ENCODE measurements at places on chromosomes 7 and 10. TPM values are rescaled to one million over a fixed set of nuclear protein-coding genes. Genes with fewer than 3 reads are reported as not detected.
A peak's percentile ranks its signal among the peaks of the same experiment; 100 is the strongest.

GRCh38 chr7:131212114-131212513 lies 115.6 kb upstream of the MKLN1 start:
- H3K27me3 ChIP-seq, result no peaks in the 10 kb centered on the region
- no peaks in the 10 kb centered on the region for H3K36me3 ChIP-seq
- no peak overlapping the region for H3K27ac ChIP-seq

DNA sequence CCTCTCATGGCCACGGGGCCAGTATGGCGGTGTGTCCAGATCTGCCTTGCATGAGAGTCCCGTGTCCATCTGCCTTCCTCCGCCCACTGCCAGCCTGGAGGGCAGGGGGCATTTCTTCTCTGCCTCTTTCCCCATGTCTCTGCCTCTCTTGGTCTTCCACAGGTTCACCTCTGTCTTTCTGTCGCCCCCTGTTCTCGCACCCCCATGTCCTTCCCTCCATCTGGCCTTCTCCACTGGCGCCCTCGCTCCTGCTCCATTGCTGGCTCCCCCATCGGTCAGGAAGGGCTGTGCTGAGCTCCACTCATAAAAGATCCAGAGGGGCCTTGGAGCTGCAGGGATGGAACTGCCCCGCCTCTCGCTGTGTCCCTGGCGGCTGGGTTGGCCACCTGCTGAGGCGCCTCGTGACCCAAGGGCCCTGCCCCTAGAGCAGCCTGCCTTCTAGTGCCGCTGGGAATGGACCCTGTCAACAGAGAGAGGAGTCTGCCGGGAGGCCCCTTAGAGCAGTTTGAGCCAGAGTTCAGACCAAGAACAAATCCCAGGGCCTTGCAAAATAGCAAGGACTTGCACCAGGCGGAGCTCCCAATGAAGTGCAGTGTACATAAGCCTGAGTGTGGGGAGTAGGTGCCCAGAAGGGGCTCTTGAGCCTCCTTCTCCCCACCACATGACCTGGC lies 42.0 kb downstream of the GOLGA7B start:
- H3K27ac ChIP-seq, result no peak overlapping the region
- peaks cover 18% of the 10 kb centered on the region for H3K27me3 ChIP-seq
- H3K36me3 ChIP-seq, result no peaks in the 10 kb centered on the region
- H3K4me3 ChIP-seq, result no peak overlapping the region
- no peaks in the 10 kb centered on the region for H3K4me1 ChIP-seq

- H3K27ac ChIP-seq, result no peak overlapping the region
- H3K4me1 ChIP-seq, result no peaks in the 10 kb centered on the region
- DNase-seq, result no peak
These were observed 41.6 kb upstream of the GTF2IRD1 start for GRCh38 chr7:74412056-74412455.

DNA sequence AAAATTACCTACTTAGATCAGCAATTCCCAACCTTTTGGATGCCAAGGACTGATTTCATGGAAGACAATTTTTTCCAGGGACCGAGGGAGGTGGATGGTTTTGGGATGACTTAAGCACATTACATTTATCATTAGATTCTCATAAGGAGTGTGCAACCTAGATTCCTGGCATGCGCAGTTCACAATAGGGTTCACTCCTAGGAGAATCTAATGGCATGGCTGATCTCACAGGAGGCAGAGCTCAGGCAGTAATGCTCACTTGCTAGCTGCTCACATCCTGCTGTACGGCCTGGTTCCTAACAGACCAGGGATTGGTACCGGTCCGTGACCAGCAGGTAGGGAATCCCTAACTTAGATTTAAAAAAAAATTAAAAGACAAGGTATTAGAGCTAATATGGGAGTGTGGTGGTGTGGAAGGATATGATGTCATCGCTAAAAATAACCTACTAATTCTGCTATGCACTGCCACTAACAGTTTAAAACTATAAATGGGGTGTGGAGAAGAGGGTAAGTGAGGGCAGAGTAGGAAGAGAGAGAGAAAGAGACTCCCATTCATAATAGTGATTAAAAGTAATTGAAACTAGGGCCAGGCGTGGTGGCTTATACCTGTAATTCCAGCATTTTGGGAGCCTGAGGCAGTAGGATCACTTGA lies 282.7 kb downstream of the BAMBI start:
- H3K36me3 ChIP-seq, result no peaks in the 10 kb centered on the region
- H3K27ac ChIP-seq, result peak overlapping the region; percentile 52
- no peak for DNase-seq
- H3K27me3 ChIP-seq, result no peaks in the 10 kb centered on the region

DNA sequence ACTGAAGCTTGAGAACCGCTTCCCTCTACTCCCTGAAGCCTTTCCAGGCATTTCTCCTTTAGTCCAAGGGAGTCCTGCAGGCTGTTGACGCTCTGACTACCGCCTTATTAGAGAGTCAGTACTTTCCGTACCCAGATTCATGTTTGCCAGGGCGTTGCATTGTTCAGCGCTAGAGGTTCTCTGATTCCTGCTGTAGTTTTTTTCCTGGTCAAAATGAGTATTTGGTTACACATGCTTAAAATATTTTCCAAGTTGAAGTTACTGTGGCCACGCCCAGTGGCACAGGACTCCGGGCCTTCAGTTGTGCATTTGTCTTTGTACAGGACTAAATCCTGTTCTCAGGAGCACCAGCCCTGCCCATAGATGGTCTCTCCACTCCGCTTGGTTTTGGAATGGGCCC lies 7.9 kb downstream of the MTURN start:
- no peaks in the 10 kb centered on the region for H3K27me3 ChIP-seq
- H3K4me1 ChIP-seq, result peaks cover 19% of the 10 kb centered on the region
- peak overlapping the region; percentile 28 for H3K27ac ChIP-seq

DNA sequence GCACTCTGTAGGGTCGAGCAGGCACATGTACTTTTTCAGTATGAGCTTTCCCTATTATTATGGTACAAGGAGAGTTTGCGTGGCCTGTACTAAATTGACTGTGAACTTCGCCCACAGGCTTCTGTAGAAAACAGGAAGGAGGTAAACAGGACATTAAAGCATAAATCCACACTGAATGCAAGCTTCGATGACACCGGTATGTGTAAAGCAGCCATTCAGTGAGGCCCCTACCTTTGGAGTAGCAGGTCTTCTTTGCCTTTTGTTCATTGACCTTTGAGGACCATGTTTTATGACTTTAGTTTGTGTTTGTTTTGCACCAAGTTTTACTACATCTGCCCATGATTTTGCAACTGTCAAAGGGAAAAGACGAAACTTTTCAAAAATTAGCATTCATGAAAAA lies 14.5 kb downstream of the MKI67 start:
- H3K4me1 ChIP-seq, result no peaks in the 10 kb centered on the region
- no peaks in the 10 kb centered on the region for H3K27me3 ChIP-seq
- no peak for DNase-seq
- H3K27ac ChIP-seq, result no peak overlapping the region
- H3K4me3 ChIP-seq, result no peak overlapping the region

DNA sequence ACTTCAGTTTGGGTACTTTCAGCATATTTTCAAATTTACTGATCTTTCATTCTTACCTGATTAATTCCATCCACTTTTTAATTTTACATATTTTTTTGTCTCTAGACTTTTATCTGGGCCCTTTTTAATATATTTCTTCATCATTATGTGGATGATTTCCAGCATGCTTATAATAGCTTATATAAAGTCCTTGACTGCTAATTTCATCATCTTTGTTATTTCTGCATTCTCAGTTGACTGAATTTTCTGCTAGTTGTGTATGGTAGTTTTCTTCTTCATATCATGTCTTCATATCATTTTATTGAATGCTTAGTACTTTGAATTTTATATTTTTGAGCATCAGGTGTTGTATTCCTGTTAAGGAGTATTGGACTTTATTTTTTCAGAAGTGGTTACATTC lies 39.6 kb downstream of the STAM start:
- H3K27ac ChIP-seq, result no peak overlapping the region
- no peak overlapping the region for H3K4me3 ChIP-seq
- peaks cover 19% of the 10 kb centered on the region for H3K36me3 ChIP-seq
- no peaks in the 10 kb centered on the region for H3K27me3 ChIP-seq
- peaks cover 28% of the 10 kb centered on the region for H3K4me1 ChIP-seq
- no peak for DNase-seq

DNA sequence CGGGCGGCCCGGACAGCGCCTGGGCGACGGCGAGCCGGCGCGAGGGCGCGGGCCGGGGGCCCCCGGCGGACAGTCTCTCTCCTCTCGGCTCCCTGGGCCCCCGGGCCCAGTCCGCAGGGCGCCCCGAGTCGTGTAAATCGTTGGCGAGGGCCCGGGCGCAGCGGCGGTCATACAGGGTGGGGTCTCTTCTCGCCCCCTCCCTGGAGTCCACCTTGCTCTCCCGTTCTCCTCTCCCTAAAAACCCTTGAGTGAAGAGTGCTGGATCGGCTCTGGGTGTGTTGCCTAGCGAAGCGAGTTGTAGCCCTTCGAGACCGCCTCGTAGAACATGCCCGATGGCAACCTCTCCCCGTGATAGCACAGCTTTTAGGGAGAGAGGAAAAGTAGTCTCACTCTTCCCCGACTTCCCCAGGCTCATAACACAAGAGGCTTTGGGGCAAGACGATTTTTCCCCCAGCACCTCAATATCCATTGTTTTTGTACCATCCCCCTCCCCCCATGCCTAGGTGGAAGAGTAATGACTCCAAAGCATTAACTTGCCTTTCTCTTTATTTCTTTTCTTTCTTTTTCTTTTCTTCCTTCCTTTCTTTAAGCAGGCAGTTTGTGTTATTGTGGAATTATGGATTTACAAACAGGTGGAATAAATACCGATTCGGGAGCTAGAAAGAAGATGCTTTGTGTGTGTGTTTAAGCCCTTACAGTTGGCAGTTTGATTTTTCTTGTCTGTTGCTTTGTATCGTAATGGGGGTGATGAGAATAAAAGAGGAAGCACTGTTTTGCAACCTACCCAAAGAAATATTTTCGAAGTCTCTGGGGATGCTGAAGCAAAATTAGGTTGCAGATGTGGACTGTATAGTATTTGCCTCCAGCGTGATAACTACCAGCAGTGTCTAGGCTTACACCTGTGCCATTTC lies 822 bp downstream of the SHOC2 start:
- H3K4me1 ChIP-seq, result peaks cover 59% of the 10 kb centered on the region
- peak overlapping the region; percentile 67 for H3K4me3 ChIP-seq
- no peaks in the 10 kb centered on the region for H3K27me3 ChIP-seq

GRCh38 chr10:42690449-42691360 lies 52.3 kb upstream of the ZNF33B start:
- no peaks in the 10 kb centered on the region for H3K36me3 ChIP-seq
- no peak overlapping the region for H3K4me3 ChIP-seq
- no peaks in the 10 kb centered on the region for H3K4me1 ChIP-seq
- no peak overlapping the region for H3K27ac ChIP-seq

DNA sequence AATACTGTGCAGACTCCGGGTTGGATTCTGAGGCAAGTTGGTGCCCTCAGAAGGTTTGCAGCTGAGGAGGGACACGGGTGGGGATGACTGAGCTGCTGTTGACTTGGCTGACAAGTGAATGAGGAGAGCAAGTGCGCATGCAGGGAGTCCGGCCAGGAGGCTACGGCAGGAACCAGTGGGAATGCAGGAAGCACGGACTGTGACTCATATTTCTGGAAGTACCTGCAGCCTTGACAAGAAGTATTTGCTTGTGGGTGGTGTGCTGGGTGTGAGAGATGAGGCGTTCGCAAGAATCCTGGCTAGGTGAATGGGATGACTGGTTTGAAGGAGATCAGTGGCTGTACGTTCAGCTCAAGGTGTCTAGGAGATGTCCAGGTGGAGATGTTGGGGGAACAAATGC lies 30.8 kb upstream of the FXYD4 start:
- H3K27me3 ChIP-seq, result peaks cover 31% of the 10 kb centered on the region
- no peak for DNase-seq
- no peaks in the 10 kb centered on the region for H3K4me1 ChIP-seq

DNA sequence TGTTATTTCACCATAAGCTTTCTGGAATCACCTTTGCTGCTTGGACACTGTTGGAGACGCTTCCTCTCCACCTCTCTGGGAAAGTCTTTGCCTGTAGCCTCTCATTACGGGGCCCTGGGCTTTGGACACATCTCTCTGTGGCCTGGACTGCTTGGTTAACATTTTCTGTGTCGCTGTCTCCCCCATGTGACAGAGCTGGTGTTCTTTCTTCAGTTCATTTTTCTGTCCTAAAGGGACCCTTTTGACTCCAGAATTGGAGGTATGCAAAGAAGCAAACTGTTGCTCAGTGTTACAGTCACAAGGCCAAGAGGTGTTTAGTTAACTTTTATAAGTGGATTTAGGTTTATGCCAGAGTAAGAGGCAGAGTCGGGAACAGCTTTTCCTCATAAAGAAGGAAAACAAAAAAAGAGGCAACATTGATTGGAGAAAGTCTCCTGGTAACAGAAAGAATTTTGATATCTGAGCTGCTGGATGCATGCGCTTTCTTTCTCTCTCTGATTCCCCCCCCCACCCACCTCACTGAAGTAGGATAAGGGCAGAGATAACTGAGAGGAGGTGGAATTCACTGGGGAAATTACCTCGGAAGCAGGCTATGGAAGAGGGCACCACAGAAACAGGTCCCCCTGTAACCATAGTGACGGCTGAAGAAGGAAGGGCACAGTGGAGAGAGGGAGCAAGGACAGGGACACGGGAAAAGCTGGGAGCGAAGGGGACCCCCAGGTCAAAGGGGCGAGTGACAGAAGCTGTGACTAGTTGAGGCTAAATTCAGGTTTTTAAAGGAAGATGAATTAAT lies 57.8 kb downstream of the LGI1 start:
- no peak overlapping the region for H3K4me3 ChIP-seq
- no peaks in the 10 kb centered on the region for H3K27me3 ChIP-seq
- H3K36me3 ChIP-seq, result no peaks in the 10 kb centered on the region
- peaks cover 9% of the 10 kb centered on the region for H3K4me1 ChIP-seq

- no peak for DNase-seq
- no peaks in the 10 kb centered on the region for H3K36me3 ChIP-seq
- H3K4me1 ChIP-seq, result no peaks in the 10 kb centered on the region
- H3K27me3 ChIP-seq, result no peaks in the 10 kb centered on the region
These were observed 32.1 kb downstream of the VWC2 start for GRCh38 chr7:49805371-49806007.

- no peaks in the 10 kb centered on the region for H3K36me3 ChIP-seq
- H3K27me3 ChIP-seq, result peaks cover 65% of the 10 kb centered on the region
- no peak for DNase-seq
These were observed 243.9 kb downstream of the SNX10 start for GRCh38 chr7:26535483-26536007.

DNA sequence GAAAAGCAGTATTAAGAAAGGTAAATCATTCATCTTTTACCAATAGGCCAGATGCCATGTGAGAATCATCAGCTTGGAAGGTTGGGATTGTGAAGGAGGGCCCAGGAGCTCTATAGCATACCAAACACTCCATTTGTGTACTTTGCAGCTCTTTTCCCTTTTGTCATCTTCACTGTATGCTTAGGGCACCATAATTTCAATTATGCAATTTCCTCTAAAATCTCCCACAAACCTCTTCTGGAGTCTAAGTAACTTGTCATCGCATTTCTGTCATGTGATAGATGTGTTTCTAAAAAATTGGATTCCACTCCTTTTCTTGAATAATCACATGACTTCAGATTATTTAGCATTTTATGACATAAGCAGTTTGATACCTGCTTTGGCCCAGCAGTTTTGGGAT lies 17.9 kb downstream of the RPP30 start:
- no peak for DNase-seq
- no peak overlapping the region for H3K27ac ChIP-seq
- peaks cover 17% of the 10 kb centered on the region for H3K36me3 ChIP-seq
- H3K4me1 ChIP-seq, result peaks cover 4% of the 10 kb centered on the region

Gene HOXA2
- not detected for total RNA-seq

Gene CALML5
- total RNA-seq, result not detected

Gene ZC3HAV1L
- total RNA-seq, result 2.4 TPM

Gene CALML3
- total RNA-seq, result not detected

Gene BLNK
- 1.4 TPM for total RNA-seq

Gene LAMB4
- total RNA-seq, result 0.20 TPM

Gene C10orf143
- 2.2 TPM for total RNA-seq

Gene PLAU
- total RNA-seq, result 9.7 TPM

Gene WIPF3
- 5.9 TPM for total RNA-seq

Gene CRYGN
- not detected for total RNA-seq
